Tongue (tissue), 3 donors: ENCODE measurements at places on chromosomes 3 and 15. TPM values are rescaled to one million over a fixed set of nuclear protein-coding genes. Genes with fewer than 3 reads are reported as not detected.

The PP2D1 gene
- total RNA-seq: not detected

The CAPN3 gene
- 336 TPM for total RNA-seq

The UCN2 gene
- total RNA-seq: 2.4 TPM

The ACTC1 gene
- 1,740 TPM for total RNA-seq

The SERPINI2 gene
- 2.2 TPM for total RNA-seq

The AGBL1 gene
- total RNA-seq: 77.9 TPM

The CFAP100 gene
- not detected for total RNA-seq

The GPR156 gene
- 1.1 TPM for total RNA-seq

The RAP2B gene
- 8.7 TPM for total RNA-seq

The ETV5 gene
- total RNA-seq: 26.1 TPM

The SLC22A14 gene
- not detected for total RNA-seq

The TMCO5A gene
- total RNA-seq: not detected

The AMT gene
- 8.6 TPM for total RNA-seq

The POMGNT2 gene
- 15.6 TPM for total RNA-seq

The ITIH3 gene
- total RNA-seq: 0.62 TPM

The CD200 gene
- 10.2 TPM for total RNA-seq

The CXCR6 gene
- 0.41 TPM for total RNA-seq

The ARGFX gene
- not detected for total RNA-seq

The MESP2 gene
- total RNA-seq: not detected
